SJSA1 (cell line): ENCODE measurements at places on chromosomes 16 and 17.

DNA sequence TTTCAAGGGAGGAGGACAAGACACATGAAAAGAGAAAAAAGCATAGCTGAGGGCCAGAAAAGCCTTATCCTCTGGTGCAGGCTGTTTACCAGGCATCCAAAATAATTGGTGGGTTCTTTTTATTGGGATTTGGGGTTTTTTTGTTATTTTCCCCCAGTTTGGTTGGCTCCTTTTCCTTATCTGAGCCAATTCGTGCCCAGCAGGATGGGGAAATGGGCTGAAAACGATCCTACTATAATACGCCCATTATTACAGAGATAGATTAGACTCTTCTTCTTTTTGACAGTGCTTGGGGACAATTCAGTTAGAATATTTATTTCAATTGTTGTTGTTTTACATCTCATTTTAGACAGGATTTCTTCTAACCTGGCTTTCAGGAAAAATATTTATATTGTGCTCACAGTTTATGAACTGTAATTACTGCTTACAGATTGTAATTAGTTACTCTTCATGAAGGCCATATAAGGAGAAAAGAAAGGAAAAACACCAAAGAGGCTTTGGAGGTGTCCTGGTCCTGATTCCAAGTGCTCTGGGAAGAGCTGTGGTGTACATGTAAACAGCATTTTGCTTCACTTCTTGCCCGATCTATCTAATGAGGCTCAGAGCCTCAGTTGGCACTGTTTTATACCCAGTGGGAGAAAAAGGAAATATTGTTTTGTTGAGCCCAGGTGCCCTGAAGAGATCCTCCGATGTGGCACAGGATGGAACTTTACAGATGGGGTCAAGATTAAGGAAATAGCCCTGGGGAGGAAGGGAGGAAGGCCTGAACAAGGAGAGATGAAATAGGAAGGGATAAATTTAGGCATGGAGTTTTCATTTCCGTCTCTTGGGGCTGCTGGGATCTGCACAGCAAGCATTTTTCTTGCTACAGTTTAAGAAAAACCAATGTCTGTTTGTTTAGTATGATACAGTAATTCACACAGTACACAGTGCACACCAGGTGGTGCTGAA, 611 bp upstream of the ANKRD40 start:
- DNase-seq: no peak

GRCh38 chr17:50833510-50834428, 1.6 kb upstream of the WFIKKN2 start:
- DNase-seq: no peak

- peak; percentile 32 for DNase-seq
Measured at GRCh38 chr17:83170571-83171260, 91.3 kb downstream of the METRNL start.

DNA sequence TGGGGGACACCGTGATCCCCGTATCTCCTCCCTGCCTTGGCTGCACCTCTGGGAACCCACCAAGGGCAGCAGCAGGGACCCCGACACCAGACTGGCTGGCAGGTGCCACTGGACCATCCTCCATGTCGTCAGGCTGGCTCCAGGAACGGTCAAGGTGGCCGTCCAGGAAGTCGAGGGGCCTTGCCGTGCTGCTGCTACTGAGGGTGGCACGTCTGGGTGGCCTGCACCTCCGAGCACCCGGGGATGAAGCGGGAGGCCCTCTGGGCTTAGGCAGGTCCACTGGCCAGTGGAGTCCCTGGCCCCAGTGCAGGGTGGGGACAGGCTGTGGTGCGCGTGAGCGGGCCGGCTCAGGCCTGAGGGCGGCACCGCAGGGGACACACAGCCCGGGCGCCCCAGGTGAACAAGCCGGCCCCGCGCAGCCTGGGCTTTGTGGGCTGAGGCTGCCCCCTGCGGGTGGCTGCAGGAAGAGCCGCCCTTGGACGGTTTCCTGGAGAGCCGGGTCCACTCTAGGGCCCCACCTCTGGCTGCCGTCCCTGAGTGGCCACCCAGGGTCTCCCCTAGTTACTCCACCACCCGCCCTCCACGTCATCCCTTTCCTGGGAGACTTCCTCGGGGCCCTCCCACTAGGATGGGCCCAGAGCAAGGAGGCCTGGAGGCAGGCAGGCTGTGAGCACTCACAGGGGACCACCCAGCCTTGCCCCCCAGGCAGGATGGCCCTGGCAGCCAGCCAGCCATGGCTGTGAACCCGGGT, 42.8 kb upstream of the ZC3H18 start:
- DNase-seq: peak; percentile 98

- no peak for DNase-seq
Measured at GRCh38 chr16:76157629-76158028, 119.6 kb upstream of the CNTNAP4 start.

GRCh38 chr17:82949984-82950383, 110.2 kb upstream of the ZNF750 start:
- no peak for DNase-seq

DNA sequence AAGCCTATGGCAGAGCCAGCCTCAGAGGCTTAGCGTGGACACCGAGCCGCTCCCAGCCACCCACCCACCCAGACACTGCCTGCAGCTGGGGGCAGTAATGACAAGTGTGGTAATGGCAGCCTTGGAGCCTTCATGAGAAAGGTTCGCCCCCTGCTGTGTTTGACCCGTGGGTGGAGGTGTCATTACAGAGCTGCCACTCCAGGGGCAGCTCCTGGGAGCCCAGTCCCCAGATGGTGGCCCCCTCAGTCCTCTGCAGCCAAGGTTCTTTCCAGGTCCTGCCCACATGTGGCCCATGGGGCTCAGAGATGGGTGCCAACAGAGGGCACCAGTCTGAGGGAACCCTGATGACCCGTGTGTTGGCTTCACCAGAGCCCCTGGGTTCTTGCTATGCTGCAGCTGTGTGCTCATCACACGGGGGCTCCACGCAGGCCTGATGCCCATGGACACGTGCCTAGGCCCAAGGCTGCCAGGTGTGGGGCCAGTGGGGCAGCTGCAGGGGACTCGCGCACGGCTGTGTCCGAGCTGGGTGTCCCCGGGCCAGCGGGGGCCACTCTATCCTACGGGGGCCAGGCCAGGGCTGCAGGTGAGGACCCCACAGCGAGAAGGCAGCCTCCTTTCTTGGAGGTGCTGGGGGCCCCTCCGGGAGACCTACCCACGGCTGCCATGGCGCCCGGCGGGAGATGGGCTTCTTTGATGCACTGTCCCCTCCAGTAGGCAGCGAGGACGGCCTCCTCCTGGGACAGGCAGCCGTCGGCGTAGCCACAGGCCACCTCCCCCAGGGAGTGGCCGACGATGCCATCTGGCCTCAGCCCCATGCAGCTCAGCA, 8.1 kb downstream of the FASN start:
- no peak for DNase-seq

DNA sequence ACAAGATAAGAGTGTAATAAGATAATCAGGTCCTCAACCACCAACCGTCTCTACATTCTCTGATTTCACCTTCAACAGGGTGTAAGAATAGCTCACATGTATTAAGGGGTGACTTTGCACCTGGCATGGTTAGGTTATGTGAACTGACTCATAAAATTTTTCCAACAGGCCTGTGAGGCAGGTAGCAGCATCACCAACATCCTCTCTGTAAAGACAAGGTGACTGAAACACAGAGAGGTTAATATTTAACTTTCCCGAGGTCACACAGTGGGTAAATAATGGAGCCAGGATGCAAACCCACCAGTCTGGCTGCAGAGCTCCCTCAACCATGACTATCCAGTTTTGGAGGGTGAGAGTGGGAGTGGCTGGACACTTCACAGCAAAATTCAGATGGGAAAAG, 317.2 kb downstream of the C16orf95 start:
- no peak for DNase-seq

- no peak for DNase-seq
Measured at GRCh38 chr17:50161911-50162288, 3.9 kb upstream of the SGCA start.

GRCh38 chr17:37170881-37171425, 204.8 kb upstream of the C17orf78 start:
- no peak for DNase-seq

DNA sequence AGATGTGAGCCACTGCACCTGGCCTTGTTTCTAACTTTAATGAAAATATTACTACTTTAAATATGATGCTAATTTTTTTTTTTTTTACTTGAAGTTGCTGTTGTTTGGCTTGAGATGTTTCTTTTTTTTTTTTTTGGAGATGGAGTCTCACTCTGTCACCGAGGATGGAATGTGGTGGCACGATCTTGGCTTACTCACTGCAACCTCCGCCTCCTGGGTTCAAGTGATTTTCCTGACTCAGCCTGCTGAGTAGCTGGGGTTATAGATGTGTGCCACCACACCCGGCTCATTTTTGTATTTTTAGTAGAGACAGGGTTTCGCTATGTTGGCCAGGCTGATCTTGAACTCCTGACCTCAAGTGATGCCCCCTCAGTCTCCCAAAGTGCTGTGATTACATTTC, 23.6 kb downstream of the IGSF6 start:
- DNase-seq: no peak

GRCh38 chr17:411421-412120, 59.0 kb upstream of the RPH3AL start:
- no peak for DNase-seq

DNA sequence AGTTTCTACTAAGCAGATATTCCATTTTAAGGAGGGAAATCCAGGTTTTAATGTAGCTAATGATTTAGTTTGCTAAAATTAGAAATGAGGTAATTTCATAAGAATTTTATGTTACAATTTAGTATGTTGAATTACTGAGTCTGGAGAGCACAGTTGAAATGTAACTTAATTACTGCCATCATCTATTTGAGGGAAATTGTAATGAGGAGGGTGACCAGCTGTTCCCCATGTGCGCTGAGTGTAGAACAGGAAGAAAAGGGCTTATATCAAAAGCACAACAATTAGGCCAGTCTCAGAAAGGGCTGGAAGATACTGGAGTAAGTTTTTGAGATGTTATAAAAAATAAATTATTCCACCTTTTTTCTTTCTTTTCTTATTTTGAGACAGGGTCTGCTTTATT, 735.1 kb upstream of the GOT2 start:
- no peak for DNase-seq

- no peak for DNase-seq
Measured at GRCh38 chr16:78871241-78871640, 729.3 kb downstream of the MAF start.

- peak; percentile 97 for DNase-seq
Measured at GRCh38 chr16:1002399-1003166, 21.0 kb downstream of the SOX8 start.

DNA sequence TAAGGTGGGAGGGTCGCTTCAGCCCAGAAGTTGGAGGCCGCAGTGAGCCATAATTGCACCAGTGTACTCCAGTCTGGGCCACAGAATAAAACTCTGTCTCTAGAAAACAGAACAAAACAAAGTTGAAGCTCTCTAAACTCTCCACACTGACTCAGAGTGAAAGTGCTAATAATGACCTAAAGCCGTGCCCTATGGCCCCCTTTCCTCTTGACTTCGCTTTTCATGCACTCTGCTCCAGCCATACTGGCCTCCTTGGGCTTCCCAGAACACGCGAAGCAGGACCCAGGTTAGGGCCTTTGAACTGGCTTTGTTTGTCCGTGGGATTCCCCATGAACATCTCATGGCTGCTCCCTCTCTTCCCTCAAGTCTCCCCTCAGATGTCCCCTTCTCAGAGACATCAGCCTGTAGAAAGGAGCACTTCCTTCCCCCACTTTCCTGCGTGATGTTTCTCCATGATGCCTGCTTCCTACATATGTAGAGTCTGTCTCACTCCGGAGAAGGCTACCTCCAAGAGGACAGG, 18.6 kb upstream of the SPN start:
- no peak for DNase-seq

GRCh38 chr16:1160773-1161348, 8.0 kb downstream of the CACNA1H start:
- DNase-seq: no peak

GRCh38 chr16:11759997-11760396, 17.3 kb upstream of the TXNDC11 start:
- no peak for DNase-seq

DNA sequence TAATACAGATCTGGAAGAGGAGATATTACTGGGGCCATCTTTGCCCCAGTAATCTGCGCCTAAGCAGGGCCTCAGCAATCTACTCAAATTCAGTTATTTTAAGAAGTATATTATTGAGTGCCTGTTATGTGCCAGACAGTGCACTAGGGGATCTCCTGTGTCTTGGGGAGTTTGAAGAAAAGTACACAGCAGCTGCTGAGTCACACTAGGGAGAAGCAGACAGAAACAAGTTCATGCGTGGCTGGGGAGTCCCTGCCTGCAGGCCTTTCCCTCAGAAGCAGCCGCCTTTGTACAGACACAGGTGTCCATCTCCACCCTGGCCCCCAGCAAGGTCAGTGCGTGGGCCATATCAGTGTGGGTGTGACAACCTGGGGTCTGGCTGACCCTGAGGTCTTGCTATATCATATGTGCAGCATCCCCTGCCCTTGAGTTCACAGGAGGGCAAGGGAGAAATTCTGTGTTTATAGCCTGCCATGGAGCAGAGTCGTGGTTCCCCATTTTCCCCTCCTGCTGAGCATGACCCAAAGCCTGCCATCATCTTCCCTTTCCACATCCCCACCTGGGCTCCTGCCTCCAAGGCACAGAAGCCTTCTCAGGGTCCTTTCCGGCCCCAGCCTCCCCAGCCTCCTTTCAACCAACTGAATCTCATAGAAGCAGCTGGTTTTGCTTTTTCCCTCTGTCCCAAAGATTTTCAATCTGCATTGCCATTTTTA, 229.9 kb upstream of the SDK2 start:
- no peak for DNase-seq

DNA sequence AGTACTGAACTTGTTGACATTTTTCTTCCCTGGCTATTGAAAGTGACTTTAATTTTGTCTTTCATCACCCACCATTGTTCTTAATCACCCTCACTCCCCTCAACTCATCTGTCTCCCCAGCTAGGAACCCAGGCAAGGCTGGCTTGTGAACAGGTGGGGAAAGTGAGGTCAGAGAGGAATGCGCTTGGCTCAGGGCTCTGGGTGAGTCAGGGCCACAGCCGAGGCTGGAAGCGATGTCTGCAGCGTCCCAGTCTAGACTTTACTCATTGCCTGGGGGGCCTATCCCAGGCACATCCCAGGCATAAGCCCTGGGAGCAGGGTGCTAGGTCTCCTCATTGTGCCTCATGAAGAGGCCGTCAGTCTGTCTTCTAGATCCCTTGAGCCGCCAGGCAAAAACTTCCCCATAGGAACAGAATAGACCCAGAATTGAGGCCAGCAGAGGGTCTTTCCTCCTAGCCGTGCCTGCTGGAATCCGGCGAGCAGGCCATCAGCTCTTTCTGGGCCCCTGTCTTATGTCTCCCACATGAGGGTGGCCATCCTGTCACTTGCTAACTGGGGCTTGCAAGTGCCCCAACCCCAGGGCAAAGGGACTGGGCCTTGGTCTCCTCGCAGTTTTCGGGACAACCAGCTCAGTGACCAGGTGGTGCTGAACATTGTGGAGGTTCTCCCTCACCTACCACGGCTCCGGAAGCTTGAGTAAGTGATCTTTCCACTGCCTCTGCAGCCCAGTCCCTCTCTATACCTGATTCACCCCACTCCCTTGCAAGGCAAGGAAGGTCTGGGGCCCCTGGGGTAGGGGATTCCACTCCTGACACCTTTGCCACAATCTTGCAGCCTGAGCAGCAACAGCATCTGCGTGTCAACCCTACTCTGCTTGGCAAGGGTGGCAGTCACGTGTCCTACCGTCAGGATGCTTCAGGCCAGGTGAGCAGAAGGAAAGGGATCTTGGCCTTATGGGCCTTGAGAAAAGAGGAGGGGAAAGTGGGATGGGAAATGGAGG, 40.1 kb downstream of the NLRC5 start:
- DNase-seq: no peak

- no peak for DNase-seq
Measured at GRCh38 chr17:42201458-42201772, 7.1 kb upstream of the GHDC start.

GRCh38 chr16:4556112-4556511, at the start of gene C16orf96:
C16orf96 (plus strand) TSS chr16:4556340; CDS start chr16:4556490, 150 bp downstream.
- DNase-seq: no peak

GRCh38 chr17:35765756-35766488, 5.2 kb downstream of the C17orf50 start:
- DNase-seq: no peak
